Heart left ventricle (tissue), 16 donors: ENCODE measurements at places on chromosomes 3 and 15.

DNA sequence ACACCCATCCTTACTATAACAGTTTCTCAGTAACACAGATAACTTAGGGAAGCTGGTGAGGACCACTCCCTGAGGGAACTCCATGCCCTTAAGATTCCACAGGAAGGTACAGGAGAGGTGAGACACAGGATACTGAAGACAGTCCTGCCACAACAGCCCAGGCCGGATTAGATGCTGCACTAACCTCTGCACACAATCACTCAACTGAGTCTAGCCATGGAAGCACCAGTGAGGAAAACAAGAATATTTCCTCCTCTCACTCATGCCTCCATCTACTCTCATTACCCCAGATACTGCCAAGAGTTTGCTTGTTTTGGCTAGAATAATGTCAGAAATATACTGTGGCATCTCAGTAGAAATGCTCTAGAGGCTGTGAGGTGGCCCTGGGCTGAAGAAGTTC lies 3.7 kb downstream of the ANO10 start:
- no peak for DNase-seq

DNA sequence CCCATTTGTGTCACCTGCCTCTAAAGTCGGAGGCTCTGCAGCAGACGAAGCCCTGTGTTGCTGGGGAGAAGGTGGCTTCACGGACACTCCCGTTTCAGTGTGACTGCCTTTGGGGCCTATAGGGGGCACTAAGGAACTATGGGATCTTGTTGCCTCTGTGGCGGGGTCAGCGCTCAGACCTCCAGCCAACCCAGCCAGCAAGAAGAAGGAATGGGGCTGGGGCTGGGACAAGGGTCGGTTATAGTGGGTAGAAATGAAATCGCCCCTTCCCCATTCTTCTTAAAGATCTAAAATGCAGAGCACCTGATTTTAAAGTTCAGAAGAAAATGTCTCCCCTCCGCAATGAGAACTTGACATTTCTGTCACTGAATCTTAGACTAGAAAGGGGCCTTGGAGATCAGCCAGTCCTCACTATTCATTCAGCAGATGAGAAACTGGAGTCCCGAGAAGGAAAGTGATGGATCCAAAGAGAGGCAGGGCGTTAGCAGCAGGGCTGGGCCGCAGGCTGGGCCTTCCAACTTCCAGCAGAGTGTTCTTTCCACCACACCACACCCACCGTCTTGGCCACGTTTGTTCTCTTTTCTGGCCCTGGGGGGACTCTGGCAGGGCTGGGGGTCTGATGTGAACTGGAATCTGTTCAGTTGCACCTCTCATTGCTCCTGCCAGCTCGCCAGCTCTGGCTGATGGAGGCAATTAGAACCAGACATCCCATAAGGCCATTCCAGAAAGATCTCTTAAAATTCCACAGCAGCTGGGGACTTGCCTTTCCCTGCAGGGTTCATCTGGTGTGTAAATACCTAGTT lies 195.4 kb downstream of the OPA1 start:
- peak; percentile 66 for DNase-seq

- DNase-seq = no peak
Observed at GRCh38 chr15:66067687-66068086, 185.9 kb downstream of the MEGF11 start.

GRCh38 chr3:15638891-15639262 lies 37.3 kb downstream of the BTD start:
- no peak for DNase-seq

GRCh38 chr15:47258521-47258920 lies 458.8 kb upstream of the SEMA6D start:
- no peak for DNase-seq

- no peak for DNase-seq
Observed at GRCh38 chr15:38217788-38218609, 34.6 kb upstream of the SPRED1 start.

GRCh38 chr3:53694046-53694445 lies 152.2 kb downstream of the CHDH start:
- no peak for DNase-seq

- DNase-seq = no peak
Observed at GRCh38 chr3:123405021-123405420, 43.9 kb downstream of the ADCY5 start.

GRCh38 chr3:167054926-167055325 lies 325.2 kb downstream of the ZBBX start:
- DNase-seq = no peak

GRCh38 chr3:191961022-191961421 lies 500.1 kb downstream of the PYDC2 start:
- DNase-seq = no peak

GRCh38 chr3:88362428-88362827 lies 212.7 kb downstream of the C3orf38 start:
- no peak for DNase-seq

DNA sequence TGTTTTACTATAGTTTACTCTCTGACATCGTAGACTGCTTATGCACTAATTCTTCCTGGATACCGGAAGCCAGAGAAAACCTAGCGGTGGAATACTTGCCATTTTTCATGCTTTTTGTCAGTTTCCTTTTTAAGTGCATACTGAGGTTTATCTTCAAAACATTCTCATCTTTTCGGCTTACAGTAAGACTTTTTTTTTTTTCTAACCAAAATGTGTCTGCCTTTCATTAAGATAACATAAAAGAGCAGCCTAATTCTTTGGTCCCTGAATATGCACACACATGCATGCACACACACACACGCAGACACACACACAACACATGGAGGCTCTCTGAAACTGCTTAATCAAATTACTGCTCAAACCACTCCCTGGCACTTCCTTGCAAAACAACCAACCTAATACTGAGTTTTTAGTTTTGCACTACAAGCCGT lies 1.3 kb downstream of the ZNF445 start:
- no peak for DNase-seq

DNA sequence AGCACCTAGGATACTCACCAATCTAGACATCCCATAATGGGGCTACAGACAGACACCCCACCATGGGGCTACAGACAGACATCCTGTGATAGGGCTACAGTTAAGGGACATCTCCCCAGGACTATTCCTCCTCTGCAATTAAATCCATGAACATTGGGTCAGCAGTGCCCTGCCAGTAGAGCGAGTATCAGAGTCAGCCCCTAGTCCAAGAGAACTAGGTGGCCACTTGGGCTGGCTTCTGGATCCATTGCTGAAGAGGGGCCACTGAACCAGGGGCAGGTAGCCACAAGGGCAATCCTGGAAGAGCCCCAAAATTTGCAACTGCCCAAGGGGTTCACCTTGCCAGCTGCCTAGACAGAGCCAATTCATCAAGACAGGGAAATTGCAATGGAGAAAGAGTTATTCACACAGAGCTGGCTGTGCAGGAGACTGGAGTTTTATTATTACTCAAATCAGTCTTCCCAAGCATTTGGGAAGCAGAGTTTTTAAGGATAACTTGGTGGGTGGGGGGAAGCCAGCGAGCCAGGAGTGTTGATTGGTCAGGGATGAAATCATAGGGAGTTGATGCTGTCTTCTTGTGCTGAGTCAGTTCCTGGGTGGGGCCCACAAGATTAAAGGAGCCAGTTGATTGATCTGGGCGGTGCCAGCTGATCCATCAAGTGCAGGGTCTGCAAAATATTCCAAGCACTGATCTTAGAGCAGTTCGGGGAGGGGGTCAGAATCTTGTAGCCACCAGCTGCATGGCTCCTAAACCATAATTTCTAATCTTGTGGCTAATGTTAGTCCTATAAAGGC lies 170.2 kb upstream of the SMAD3 start:
- DNase-seq = no peak

- DNase-seq = no peak
Observed at GRCh38 chr3:142040941-142041491, 108.3 kb downstream of the TFDP2 start.

- DNase-seq = no peak
Observed at GRCh38 chr15:98525661-98526001, 122.7 kb upstream of the IGF1R start.

DNA sequence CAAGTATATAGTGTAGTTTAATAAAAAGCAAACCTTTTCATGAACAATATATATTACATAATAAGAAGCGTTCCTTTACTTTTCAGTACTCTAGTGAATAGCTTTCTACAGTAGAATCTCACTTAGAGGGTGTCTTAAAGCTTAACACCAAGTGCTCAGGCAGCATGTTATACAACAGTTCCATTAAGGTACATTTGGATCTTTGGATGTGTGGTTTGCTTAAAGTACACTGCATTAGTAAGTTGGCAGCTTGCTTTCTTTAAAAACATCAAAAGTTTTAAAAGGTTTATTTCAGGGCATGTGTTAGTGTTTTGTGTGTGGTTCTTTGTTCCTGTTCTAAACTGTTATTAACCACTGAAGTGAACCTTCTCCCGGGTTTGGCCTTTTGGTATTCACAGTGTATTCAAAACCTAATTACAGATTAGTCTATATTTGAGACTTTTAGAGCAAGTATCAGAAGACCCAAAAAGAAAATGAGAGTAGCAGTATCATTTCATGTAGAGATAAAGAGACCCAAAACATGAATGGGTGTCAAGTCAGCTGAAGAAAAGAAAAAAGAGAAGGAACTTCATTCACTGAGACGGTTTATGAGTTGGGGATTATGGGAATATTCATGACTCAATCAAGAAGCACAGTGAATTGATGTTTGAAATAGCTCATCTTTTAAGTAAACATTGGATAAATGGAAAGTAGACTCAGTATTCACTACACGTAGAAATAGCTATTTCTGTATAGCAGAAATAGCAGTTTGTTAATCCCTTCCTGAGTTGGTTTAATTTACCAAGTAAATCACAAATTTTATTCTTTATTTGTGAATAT lies 93.9 kb downstream of the OPA1 start:
- no peak for DNase-seq

DNA sequence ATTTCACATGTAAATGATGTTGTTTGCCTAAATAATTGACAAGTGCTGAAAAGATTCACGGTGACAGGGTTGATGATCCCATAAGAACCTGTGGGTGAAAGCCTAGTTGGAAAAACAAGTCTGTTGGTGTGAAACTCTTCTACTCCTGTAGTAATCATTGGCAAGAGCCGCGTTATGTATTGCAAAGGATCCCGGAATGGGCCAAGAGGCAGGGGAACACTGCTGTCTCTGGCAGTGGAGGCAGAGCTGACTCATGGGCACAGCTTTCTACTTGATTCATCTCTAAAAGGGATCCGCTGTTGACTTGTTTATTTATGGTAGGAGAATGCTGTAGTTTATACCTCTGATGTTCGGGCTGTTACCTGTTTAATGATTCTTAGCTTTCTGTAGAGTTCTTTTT lies 63.1 kb downstream of the MAP6D1 start:
- no peak for DNase-seq

DNA sequence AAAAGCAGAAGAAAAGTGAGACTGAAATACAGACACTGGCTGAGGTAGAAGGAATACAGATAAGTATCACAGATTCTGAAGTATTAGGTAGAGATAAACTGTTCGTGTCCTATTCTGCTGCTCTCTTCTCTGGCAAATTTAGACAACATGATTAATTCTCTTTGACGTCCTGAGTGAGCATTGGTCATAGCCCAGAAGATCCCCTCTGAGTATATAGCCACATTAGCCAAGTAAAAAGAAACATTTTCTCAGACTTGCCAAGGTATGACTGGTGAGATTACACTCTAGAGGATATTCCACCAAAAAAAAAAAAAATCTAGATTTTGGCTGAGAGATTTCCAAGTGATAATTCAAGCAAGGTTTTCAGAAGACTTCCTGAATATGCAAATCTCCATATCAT lies 111.4 kb upstream of the ALCAM start:
- no peak for DNase-seq

DNA sequence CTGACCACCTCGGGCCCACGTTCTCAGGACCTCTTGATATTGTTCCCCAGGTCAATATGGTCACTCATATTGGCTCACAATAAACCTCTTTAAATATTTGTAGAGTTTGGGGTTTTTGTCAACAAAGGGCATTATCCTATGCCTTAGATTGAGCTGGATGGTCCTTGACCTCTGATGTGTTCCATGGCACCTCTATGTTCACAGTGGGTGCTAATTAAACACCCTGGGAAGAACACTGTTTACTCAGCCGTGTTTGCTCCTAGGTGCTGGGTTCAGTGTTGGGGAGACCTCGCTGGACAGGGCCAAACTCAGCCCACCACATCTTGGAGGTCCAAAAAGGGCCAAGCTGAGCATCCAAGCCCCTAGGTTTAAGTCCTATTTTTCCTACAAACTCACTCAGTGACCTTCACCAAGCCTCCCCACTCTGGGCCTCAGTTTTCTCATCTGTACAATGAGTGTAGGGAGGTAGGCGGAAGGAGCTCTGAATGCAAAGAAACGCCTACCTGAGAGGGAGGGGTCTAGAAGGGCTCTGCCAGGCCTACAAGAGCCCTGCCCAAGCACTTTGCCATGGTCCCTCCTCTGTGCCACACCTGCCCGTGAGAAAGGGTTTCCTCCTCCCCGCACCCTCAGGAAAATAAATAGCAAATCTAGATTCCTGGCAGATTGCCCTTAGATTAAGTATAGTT lies 7.2 kb downstream of the FAM174B start:
- DNase-seq = no peak

DNA sequence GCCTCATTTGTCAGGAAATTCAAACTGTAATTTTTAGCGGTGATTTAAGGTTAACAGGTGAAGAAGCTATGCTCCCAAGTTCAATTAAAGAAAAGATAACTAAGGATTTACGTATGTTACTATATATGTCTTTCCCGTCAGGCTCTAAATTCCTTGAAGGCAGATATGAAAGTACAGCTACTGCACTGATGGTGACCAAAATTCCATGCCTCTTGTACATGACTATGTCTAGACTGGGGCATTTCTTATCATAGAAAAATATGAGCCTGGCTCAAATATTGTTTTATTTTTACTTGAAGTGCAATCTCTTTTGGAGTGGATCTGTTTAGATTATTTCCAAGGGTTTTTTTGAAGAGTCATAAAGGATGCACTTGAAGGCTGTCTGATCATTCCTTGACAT lies 647.1 kb upstream of the KCNMB2 start:
- no peak for DNase-seq

DNA sequence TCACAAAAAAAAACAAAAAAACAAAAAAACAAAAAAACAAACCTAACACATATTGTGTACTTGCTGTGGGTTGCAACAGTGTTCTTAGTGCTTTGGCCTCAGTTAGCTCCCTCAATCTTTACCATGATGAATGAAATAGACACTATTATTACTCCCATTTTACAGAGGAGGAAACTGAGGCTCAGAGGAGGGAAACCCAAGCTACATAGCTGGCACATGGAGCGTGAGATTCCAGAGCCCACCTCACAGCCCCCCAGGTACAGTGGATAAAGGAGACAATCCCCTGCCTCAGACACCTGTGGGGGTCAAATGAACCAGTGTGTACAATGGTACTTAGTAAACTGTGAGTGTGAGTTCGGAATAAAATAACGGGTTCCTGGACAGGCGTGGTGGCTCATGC lies 104.9 kb upstream of the SMAD3 start:
- no peak for DNase-seq

- no peak for DNase-seq
Observed at GRCh38 chr15:33378866-33379480, 68.2 kb downstream of the RYR3 start.

- DNase-seq = no peak
Observed at GRCh38 chr3:90031121-90031520, 923.7 kb downstream of the EPHA3 start.

GRCh38 chr3:107953722-107954121 lies 137.1 kb downstream of the CD47 start:
- DNase-seq = no peak

- no peak for DNase-seq
Observed at GRCh38 chr3:2701471-2701870, 408.7 kb downstream of the IL5RA start.

GRCh38 chr3:128281461-128282367 lies 128.4 kb downstream of the EEFSEC start:
- DNase-seq = no peak
